Gastroesophageal sphincter (tissue), 4 donors: ENCODE measurements at places on chromosomes 1 and 21.

GRCh38 chr1:87684194-87684593 lies 355.5 kb downstream of the LMO4 start:
- no peaks in the 10 kb centered on the region for H3K4me1 ChIP-seq
- peak overlapping the region; percentile 71 for H3K27ac ChIP-seq
- peak overlapping the region; percentile 53 for H3K4me3 ChIP-seq
- no peaks in the 10 kb centered on the region for H3K36me3 ChIP-seq
- H3K27me3 ChIP-seq: no peaks in the 10 kb centered on the region

DNA sequence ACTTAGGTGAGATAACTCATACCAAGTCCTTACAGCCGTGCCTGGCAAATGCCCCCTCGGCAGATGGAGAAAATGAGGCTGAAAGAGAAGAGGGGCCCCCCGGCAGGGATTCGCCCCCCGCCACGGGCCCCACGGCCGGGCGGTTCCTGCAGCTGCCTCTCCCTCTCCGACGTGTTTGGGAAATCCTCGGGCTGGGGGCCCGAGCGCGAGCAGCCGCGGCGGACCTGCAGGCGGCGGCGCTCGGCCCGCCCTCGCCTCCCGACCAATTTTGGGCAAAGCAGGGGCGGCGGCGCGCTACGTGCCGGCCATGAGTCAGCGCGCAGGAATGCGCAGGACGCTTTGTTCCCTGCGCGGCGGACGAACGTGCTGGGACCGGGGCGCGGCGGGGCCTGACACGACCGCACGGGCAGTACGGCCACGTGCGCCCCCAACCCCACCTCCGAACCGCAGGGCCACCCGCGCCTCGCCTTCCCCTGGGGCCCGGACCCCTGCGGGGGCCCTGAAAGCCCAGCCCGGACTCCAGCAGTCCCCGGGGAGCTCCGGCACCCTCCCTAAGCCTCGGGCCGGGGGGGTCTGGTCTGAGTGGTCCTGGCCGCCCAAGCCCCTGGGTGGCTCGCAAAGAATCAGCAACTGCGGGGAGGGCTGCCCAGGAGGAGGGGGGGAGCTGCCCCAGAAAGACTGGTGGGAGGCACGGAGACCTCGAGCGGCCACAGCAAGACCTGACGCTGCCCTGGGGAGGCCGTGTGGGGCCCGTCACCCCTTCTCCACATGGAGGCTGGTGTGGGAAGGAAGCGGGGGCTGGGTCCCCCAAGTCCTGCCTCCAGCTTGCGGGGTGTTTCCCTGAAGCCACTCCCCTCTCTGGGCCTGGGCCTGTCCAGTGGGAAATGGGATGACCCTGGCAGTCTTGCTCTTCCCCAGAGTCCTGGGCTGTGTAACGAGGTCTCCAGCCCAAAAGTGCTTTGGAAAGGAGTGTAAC lies 11.9 kb upstream of the EDN2 start:
- peak; percentile 94 for ATAC-seq
- peaks cover 29% of the 10 kb centered on the region for H3K4me1 ChIP-seq
- no peaks in the 10 kb centered on the region for H3K27me3 ChIP-seq

- H3K27me3 ChIP-seq: no peaks in the 10 kb centered on the region
- no peak for ATAC-seq
- no peaks in the 10 kb centered on the region for H3K4me1 ChIP-seq
- H3K36me3 ChIP-seq: no peaks in the 10 kb centered on the region
These were observed 51.9 kb downstream of the IL12RB2 start for GRCh38 chr1:67359592-67359991.

DNA sequence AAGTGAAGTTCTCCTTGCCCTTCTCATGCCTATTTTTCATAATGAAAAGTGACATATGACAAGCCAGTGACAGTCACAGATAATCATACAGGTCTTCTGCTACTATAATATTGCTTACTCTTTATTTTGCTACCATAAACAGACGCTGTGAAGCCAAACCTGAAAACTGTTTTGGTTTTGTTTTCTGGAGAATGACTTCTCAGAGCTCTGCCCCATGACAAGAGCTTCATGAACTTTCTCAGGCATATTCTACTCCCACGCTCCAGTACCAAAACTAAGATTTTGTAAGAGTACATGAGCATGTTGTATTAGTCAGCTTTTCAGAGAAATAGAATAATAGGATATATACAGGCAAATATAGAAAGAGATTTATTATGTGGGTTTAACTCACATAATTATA lies 64.3 kb upstream of the VTCN1 start:
- ATAC-seq: no peak
- no peaks in the 10 kb centered on the region for H3K36me3 ChIP-seq
- no peaks in the 10 kb centered on the region for H3K27me3 ChIP-seq
- no peak overlapping the region for H3K4me3 ChIP-seq
- H3K4me1 ChIP-seq: no peaks in the 10 kb centered on the region

GRCh38 chr1:156513185-156513584 lies 12.6 kb upstream of the MEF2D start:
- peaks cover 31% of the 10 kb centered on the region for H3K4me1 ChIP-seq
- no peaks in the 10 kb centered on the region for H3K36me3 ChIP-seq
- ATAC-seq: no peak

- no peaks in the 10 kb centered on the region for H3K36me3 ChIP-seq
- no peaks in the 10 kb centered on the region for H3K27me3 ChIP-seq
- no peak overlapping the region for H3K27ac ChIP-seq
- H3K4me3 ChIP-seq: no peak overlapping the region
- no peak for ATAC-seq
These were observed 441.5 kb downstream of the PLA2G4A start for GRCh38 chr1:187270256-187270655.

- H3K4me3 ChIP-seq: no peak overlapping the region
- no peak overlapping the region for H3K27ac ChIP-seq
- no peaks in the 10 kb centered on the region for H3K36me3 ChIP-seq
- no peak for ATAC-seq
- H3K4me1 ChIP-seq: no peaks in the 10 kb centered on the region
- H3K27me3 ChIP-seq: peaks cover 62% of the 10 kb centered on the region
These were observed 129.8 kb downstream of the IGSF21 start for GRCh38 chr1:18237371-18237770.

- no peak overlapping the region for H3K4me3 ChIP-seq
These were observed 85.6 kb upstream of the WNT4 start for GRCh38 chr1:22228505-22228911.

DNA sequence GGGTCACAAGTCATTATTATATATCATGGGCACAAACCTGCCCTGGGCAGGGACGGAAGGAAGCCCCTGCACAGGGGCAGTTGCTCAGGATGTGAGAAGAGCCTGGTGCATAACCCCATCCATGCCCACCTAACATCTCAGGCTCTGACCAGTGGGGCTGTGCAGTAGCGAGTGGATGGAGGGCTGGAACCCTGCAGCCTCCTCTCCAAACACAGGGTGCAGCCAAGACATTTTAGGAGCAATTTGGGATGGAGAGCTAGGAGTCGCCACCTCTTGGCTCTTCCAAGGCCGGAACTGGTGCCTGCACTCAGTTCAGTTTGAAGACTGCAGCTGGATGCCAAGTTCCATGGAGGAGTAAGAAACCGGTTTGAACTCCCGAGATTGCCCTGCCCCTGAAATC lies 2.8 kb downstream of the MX1 start:
- H3K27ac ChIP-seq: no peak overlapping the region
- no peaks in the 10 kb centered on the region for H3K4me1 ChIP-seq
- H3K4me3 ChIP-seq: no peak overlapping the region
- H3K36me3 ChIP-seq: peaks cover 62% of the 10 kb centered on the region
- ATAC-seq: no peak
- H3K27me3 ChIP-seq: no peaks in the 10 kb centered on the region

DNA sequence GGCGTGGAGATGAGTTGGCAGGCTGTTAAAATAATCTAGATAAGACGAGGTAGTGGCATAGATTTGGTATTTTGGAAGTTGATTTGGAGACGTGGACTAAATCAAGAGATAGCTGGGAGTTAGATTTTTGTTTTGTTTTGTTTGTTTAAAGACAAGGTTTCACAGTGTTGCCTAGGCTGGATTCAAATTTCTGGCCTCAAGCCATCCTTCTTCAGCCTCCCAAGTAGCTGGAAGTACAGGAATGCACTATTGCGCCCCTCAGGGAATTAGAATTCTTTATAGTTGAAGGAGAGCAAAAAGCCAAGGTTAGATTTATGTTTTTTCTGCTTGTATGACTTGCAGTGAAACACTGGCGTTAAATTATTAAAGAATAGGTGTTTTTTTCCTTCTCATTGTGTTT lies 22.3 kb upstream of the SNRPE start:
- no peak for ATAC-seq
- peaks cover 8% of the 10 kb centered on the region for H3K36me3 ChIP-seq
- H3K4me3 ChIP-seq: no peak overlapping the region
- H3K27me3 ChIP-seq: no peaks in the 10 kb centered on the region

DNA sequence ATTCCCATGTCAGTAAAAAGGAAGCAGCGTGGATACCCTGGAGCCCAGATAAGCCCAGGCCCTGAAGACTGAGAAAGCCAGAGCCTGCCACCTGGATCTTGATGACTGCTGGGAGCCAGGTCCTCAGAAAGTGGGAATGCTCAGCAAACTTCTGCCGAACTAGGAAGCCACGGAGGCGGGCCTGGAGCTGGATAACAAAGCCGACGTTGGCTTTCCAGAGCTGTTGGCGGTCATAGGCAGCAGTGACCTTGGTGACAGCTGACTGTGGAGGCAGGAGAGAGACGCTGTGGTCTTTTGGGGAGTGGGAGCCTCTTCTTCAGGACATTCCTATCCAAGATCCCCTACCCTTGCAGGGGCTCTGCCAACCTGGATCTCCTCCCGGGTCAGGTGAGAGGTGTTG lies 24.4 kb downstream of the IQGAP3 start:
- H3K27me3 ChIP-seq: no peaks in the 10 kb centered on the region
- no peak for ATAC-seq
- H3K4me1 ChIP-seq: no peaks in the 10 kb centered on the region
- no peak overlapping the region for H3K27ac ChIP-seq

- H3K27me3 ChIP-seq: peaks cover 63% of the 10 kb centered on the region
- H3K4me1 ChIP-seq: peaks cover 14% of the 10 kb centered on the region
- H3K27ac ChIP-seq: no peak overlapping the region
- no peak overlapping the region for H3K4me3 ChIP-seq
- H3K36me3 ChIP-seq: no peaks in the 10 kb centered on the region
These were observed 473.5 kb downstream of the PTPRU start for GRCh38 chr1:29709704-29710280.

DNA sequence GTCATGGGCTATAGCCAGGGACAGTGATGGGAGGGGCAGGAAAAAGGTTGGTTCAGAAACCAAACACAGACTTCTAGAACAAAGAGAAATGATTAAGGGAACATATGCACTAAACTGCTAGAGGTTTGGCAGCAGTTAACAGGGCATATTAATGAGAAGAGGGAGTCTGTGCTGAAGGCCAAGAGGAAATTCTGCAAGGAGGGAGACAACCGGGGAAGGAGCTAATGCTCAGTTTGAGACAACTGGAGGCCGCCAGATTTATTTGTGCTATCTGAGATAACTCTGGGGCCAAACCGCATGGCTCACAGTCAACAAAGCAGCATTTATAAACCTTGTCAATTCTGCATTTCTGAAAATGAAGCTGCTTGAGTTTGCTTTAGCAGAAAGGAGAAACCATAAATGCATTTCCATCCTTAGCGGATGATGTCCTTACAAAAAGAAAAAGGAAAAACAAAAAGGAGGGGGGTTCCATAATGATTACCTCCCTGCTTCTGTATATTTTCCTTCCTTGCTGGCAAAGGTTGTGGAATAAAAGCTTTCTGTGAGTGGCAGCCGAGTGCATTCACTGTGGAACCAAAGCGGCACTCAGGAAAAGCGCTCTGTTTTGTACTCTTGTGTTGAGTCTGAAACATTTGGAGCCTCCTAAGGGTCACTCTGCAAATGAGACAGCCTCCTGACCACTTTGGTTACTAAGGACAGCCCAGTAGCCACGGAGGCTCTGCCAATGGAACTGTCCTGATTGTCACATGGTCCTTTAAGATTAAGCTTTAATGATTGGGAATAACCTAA lies 70.3 kb downstream of the SIM2 start:
- no peaks in the 10 kb centered on the region for H3K27me3 ChIP-seq
- H3K4me3 ChIP-seq: no peak overlapping the region
- H3K4me1 ChIP-seq: peaks cover 13% of the 10 kb centered on the region
- peaks cover 9% of the 10 kb centered on the region for H3K36me3 ChIP-seq

- no peaks in the 10 kb centered on the region for H3K36me3 ChIP-seq
- no peak overlapping the region for H3K4me3 ChIP-seq
- H3K27ac ChIP-seq: no peak overlapping the region
- ATAC-seq: no peak
- no peaks in the 10 kb centered on the region for H3K27me3 ChIP-seq
These were observed 48.1 kb downstream of the SPATA46 start for GRCh38 chr1:162328512-162328911.

- H3K27ac ChIP-seq: peak overlapping the region; percentile 32
- H3K36me3 ChIP-seq: no peaks in the 10 kb centered on the region
- H3K4me1 ChIP-seq: peaks cover 13% of the 10 kb centered on the region
- H3K4me3 ChIP-seq: no peak overlapping the region
These were observed 28.5 kb downstream of the NIBAN1 start for GRCh38 chr1:184945678-184946412.

DNA sequence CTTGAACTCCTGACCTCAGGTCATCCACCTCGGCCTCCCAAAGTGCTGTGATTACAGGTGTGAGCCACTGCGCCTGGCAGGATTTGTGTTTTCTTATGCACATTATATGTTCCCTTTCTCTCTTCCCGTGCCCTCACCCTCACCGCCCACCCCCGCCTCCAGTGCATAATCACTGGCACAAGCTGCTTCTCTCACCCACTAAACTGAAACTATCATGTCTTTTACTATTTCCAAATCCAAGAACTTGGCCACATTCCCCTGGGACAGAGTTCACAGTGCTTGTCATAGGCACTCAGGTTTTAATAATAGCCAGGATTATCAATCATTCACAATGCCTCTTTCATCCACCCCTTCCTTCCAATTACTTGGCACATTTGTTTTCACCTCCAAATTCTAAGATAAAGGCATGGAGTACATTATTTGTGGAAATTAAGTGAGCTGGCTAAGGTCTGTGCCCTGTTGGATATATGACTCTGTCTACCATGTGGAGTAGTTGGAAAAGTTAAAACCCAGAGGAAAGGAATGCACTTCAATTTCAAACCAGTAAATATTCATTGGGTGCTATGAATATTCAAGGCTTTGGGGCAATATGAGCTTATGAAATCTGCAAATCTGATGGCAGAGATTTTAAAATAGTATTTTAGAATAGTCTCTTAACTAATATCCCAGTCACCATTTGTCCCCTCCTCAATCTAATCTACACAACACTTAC lies 17.6 kb upstream of the MAPKAPK2 start:
- no peak overlapping the region for H3K27ac ChIP-seq
- no peaks in the 10 kb centered on the region for H3K36me3 ChIP-seq
- H3K4me3 ChIP-seq: no peak overlapping the region
- H3K27me3 ChIP-seq: no peaks in the 10 kb centered on the region
- no peaks in the 10 kb centered on the region for H3K4me1 ChIP-seq

- H3K4me3 ChIP-seq: no peak overlapping the region
- peaks cover 47% of the 10 kb centered on the region for H3K4me1 ChIP-seq
- H3K27me3 ChIP-seq: peaks cover 9% of the 10 kb centered on the region
- no peak overlapping the region for H3K27ac ChIP-seq
- peak; percentile 68 for ATAC-seq
- H3K36me3 ChIP-seq: no peaks in the 10 kb centered on the region
These were observed 4.3 kb downstream of the TRABD2B start for GRCh38 chr1:47992720-47993415.

DNA sequence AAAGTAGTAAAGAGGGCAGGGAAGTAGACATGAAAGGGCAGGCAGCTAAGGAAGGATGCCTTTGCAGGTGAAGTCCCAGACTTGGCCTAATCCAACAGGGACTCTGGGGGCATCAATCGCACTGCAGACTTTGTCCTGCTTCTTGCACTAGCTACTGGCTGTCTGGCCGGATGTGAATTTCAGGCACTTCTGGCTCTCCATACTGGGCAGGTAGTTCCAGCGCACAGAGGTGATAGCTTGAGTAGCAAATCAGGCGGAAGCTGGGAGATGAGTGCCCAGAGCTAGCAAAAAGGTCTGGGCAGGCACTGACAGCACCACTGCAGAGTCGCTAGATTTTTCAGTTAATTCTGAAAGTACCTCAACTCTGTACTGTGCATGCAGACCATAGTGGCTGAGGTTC lies 997 bp downstream of the RSPH1 start:
- H3K4me3 ChIP-seq: no peak overlapping the region
- no peaks in the 10 kb centered on the region for H3K36me3 ChIP-seq
- H3K27me3 ChIP-seq: peaks cover 2% of the 10 kb centered on the region
- no peaks in the 10 kb centered on the region for H3K4me1 ChIP-seq
- no peak for ATAC-seq
